ENCODE measurements at places on chromosomes 12 and 14.

DNA sequence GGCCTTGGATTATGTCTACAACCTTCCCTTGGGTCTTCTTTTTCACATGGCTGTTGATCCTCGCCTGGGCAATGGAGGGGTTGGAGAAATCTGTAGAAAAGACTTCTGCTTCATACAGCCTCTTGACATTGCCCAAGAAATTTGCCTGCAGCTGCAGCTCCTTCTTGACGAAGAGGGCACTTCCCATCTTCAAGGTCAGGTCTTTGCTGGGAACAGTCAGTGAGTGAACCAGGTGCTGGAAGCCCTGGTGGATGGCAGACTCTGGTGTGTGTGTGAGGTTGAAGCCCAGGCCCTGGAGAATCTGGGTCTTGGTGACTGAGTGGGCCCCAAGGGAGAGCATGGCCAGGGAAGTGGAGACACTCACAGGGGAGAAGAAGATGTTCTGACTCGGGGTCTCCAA lies 6.7 kb downstream of the SERPINA9 start:
- no peak for DNase-seq

GRCh38 chr12:92121826-92122225 lies 23.8 kb downstream of the BTG1 start:
- DNase-seq: no peak

GRCh38 chr14:32480337-32480736 lies 151.2 kb downstream of the AKAP6 start:
- no peak for DNase-seq

DNA sequence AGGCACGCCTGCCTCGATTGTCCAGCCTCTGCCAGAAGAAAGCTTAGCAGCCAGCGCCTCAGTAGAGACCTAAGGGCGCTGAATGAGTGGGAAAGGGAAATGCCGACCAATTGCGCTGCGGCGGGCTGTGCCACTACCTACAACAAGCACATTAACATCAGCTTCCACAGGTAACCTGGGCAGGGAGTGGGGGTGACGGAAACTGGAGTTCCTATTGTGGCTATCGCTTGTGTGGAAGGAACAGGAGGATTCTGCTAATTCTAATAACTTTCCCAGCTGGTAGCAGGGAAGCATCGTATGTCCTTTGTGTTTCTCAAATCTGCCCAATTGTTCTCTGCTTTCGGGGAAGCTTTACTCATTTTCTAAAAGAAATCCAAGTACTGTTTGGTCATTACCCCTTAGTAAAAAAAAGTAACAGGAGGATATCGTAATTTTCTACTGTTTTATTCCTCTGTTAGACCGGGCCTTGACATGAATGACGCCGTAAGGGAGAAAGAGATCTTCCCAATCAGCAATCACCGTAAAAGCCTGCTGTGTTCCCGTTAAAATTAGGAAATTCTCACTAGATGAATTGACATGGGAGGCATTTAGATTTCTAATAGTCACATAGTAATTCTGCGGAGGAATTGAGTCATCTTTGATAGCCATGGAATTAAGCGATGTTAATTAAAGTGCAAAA lies 449 bp downstream of the THAP2 start:
- peak; percentile 8 for DNase-seq

DNA sequence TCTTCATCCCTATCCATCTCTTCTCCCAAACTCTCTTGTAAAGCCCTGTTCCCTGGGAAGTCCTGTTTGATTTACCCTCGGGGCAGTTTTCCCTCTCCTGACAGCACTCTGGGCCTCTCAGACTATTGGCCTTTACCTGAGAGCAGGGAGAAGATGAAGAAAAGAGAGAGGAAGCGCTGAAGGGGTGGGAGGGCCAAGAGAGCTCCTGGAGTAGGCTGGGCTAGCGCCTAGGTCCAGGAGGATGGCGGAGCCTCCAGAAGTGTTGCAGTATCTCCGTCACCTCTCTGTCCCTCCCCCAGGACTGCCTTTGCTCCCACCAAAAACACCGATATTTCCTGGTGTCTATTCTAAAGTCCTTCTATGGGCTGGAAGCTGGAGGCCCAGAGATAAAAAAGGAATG lies 5.7 kb upstream of the IGFBP6 start:
- DNase-seq: no peak

GRCh38 chr14:34052658-34053014 lies 101.8 kb upstream of the EGLN3 start:
- no peak for DNase-seq

GRCh38 chr14:98961191-98961590 lies 310.8 kb downstream of the BCL11B start:
- no peak for DNase-seq

DNA sequence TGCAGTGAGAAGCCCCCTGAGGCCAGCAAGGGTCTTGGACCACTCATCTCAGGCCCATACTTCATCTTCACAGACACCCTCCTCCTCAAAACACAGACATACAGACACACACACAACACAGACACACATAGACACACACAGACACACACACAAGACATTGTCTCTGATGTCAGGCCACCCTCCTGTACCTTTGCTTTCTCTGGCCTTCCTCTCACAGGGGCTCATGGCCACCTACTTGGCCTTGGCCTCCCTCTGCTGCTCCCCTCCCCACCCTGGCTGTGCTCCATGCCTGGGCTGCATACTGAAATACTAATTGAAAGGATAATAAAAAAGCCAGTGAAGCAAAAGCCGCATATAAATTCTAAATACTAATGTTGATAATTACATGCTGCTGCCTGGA lies 1.6 kb upstream of the SYNDIG1L start:
- DNase-seq: no peak

DNA sequence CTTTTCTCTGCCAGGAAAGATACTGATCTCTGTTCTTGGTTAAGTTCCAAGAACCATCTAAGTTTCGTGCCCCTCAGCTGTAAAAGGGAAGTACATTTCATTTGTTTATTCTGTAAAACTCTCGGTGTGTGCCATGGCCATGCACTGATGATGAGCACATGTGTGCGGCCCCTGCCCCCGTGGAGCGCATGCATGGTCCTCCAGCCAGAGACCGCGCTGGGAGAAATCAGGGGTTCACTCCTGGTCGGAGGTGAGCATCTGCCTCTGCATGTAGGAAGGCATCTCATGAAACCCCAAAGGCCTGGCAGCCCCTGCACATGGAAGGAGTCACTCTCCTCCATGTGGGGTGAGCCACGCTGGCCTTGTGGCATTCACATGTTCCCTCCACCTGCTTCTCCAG lies 102.5 kb upstream of the RTL1 start:
- DNase-seq: no peak

DNA sequence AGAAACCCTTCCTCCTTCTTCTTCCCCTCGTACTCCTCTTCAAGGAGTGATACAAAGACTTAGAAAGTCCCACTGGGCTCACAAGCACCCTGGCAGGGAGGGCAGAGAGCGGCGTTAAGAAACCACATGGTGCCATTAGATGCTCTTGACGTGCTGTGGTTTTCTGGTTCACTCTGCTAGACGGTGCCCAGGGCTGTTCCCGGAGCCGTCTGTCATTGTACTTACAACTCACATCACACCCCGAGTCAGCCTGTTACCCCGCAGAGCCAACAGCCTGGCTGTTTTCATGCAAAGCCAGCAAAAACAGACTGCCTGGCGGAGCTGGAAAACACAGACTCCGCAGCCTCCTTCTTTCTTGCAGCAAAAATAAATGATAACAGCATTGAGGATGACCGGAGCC lies 232.6 kb upstream of the TBX3 start:
- DNase-seq: no peak

GRCh38 chr14:90773196-90773486 lies 43.1 kb downstream of the TTC7B start:
- no peak for DNase-seq

DNA sequence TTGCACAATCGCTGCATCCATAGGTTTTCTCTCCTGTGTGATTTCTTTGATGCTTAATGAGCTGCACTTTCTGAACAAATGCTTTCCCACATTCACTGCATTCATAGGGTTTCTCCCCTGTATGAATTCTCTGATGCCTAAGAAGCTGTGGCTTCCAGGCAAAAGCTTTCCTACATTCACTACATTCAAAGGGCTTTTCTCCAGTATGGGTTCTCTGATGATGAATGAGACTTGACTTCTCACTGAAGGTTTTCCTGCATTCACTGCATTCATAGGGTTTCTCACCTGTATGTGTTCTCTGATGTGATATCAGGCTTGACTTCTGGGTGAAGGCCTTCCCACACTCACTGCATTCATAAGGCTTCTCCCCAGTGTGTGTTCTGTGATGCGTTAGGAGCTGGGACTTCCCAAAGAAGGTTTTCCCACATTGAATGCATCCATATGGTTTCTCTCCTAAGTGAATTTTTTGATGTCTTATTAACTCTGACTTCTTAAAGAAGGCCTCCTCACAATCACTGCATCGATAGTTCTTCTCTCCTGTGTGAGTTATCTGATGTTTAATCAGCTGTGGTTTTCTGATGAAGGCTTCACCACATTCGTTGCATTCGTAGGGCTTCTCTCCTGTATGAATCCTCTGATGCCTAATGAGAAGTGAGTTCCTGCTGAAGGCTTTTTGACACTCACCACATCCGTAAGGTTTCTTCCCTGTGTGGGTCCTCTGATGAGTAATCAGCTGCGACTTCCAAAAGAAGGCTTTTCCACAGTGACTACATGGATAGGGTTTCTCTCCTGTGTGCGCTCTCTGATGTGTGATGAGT lies 30.3 kb downstream of the ZNF605 start:
- DNase-seq: no peak

- no peak for DNase-seq
These were observed 419.3 kb upstream of the SEL1L start for GRCh38 chr14:81952917-81953316.

- DNase-seq: no peak
These were observed 93.9 kb downstream of the DNAI7 start for GRCh38 chr12:25101092-25101445.

- DNase-seq: no peak
These were observed 82.4 kb downstream of the PPP2R5E start for GRCh38 chr14:63460680-63461369.

DNA sequence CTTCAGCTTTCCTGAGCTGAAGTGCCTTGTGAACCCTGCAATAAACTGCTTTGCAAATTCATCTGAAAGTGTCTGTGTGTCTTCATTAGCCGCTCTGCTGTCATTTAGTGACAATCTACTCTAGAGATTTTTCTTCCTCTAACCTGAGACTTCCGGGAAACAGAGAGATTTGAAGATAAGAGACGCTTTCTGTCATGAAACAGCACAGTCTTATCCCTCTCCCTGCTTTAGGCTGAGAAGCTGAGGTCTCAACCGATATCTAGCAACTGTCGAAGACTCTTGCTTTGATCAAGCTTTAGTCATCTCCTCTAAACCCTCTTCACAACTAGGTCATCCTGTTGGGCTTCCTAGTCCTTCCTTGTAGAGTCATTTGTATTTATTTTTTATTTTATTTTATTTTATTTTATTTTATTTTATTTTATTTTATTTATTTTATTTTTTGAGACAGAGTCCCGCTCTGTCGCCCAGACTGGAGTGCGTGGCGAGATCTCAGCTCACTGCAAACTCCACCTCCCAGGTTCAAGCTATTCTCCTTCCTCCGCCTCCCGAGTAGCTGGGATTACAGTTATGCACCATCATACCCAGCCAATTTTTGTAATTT lies 1.2 kb downstream of the RNASE2 start:
- DNase-seq: no peak

DNA sequence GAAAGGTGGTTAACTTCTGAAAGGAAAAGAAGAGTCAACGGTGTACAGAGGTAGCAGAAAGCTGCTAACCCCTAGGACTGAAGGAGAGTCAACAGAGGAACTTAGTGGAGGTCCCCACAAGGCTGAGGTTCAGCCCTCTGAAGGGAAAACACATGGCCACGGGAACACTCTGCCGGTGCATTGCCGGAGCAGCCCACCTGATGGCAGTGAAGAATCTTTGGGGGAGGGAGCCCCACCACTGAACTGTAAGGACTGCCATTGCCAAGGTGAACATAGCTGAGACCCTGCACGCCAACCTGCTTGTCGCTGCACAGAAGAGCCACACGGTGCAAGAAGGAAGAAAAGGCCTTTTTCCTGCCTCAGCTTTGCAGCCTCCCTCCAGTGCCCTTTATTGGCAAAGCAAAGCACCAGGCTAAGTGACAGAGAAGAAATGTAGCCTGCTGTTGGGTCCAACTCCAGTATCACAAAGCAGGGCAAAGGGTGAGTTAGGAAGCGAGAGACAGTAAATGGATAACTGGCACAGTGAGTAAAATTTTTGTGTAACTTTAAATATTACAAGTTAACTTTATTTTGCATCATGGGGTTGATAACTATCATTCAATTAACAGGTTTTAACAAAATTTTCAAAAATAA lies 76.9 kb downstream of the LIN52 start:
- DNase-seq: no peak

GRCh38 chr14:62734831-62735230 lies 310.4 kb downstream of the KCNH5 start:
- DNase-seq: no peak

DNA sequence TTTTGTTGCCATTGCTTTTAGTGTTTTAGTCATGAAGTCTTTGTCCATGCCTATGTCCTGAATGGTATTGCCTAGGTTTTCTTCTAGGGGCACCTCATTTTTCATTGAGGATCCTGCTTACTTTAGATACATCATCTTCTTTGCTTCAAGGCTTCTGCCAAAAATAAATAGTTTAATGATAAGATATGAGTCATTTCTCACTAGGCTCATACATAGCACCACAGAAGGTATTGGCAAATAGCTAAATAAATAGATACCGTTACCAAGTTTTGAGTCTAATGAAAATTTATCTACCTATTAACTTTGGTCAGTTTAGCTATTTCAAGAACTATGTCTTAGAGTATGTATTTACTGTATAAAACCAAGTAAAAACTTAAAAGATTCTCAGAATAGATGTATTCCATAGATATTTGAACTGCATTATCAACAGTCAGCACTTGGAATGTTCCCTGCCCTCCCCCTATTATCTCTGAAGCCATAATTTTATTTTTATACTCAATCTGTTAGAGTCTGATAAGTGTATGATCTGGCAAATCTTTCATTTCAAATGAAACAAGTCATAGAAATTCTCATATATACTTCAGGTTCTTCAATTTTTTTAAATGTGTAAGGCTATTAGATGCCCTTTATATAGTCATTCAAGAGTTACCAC lies 310.2 kb downstream of the CCDC91 start:
- no peak for DNase-seq

- DNase-seq: no peak
These were observed 6.6 kb downstream of the IKBIP start for GRCh38 chr12:98638009-98638408.

- DNase-seq: no peak
These were observed 152.4 kb downstream of the KIF26A start for GRCh38 chr14:104290756-104291122.

GRCh38 chr12:49283541-49284429 lies 11.2 kb upstream of the PRPH start:
- DNase-seq: no peak

DNA sequence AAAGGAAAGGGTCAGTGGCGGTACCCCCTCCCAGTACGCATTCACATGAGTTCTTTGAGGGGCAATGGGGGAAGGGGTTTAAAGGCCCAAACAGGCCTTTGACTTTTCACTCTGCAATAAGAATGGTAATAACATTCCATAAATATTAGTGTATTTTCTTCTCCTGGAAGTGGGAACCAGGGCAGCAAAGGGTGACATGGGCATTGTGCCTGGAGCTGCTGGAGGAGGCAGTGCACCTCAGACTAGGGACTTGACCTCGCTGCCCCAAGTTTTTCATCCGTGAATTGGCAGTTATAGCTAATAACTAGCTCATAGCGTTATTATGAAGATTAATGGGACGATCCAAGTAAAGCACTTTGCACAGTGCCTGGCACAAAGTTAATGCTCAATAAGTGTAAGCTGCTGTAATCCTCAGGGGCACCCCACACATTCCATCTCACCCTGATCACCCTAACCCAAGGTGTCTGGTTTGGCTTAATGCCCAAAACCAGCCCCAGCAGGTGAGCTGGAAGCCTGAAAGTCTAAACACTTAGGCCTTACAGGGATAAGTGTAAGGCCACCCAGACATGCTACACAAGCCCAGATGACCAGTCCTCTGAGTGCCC lies 2.8 kb upstream of the KCNH3 start:
- no peak for DNase-seq

GRCh38 chr12:83827860-83828259 lies 1084.7 kb downstream of the SLC6A15 start:
- no peak for DNase-seq

All from COLO829 (cell line).